ENCODE measurements at places on chromosomes 2 and 18.
A peak's percentile ranks its signal among the peaks of the same experiment; 100 is the strongest.

DNA sequence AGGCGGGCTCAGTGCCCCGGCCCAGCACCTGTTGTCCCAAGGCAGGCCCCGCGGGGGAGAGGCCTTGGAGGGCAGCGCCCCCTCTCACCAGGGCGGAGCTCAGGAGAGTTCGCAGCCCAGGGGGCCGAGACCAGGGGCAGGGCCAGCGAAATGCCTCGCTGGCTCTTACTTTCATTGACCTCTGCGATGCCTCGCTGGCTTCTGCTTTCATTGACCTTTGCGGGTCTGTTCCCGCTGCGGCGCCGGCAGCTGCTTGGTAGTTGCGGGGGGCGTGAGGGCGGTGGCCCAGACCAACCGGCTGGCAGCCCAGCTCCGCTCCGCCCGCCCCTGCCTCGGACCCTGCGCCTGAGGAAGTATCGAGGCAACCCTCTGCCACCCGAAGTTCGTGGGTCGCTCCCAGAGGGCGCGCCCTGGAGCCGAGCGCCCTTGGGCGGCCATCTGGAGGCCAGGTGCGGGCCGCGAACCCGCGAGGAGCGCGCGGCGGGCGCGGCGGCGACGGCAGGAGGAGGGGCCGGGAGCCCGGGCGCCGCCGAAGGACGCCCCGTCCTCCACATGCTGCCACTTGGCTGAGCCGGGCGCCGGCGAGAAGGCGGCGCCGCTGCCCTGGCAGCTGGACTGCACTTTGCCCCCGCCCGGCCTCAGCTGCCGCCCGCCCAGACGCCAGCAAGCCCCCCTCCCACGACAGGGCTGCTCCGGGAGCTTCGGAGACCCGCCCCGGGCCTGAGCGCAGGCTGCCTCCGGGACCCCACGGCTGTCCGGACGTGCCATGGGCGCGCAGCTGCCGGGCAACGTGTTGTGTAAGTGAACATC, 118.0 kb upstream of the MSTN start:
- peak; percentile 67 for DNase-seq

DNA sequence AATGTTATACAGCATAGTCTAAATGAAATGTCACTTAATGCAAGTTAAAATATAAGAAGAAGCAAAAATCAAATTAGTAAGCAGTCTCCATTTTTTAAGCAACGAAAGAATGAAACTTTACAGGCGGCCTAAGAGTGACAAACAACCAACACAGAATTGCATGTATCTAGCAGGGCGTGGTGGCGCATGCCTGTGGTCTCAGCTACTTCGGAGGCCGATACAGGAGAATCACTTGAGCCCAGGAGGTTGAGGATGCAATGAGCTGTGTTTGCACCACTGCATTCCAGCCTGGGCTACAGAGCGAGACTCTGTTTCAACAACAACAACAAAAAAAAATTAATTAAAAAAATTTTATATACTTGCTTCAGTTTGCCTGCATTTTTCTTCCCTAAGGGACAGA, 16.6 kb downstream of the RBMS1 start:
- DNase-seq: no peak

GRCh38 chr2:213544940-213545339, 260.7 kb downstream of the SPAG16 start:
- DNase-seq: no peak

DNA sequence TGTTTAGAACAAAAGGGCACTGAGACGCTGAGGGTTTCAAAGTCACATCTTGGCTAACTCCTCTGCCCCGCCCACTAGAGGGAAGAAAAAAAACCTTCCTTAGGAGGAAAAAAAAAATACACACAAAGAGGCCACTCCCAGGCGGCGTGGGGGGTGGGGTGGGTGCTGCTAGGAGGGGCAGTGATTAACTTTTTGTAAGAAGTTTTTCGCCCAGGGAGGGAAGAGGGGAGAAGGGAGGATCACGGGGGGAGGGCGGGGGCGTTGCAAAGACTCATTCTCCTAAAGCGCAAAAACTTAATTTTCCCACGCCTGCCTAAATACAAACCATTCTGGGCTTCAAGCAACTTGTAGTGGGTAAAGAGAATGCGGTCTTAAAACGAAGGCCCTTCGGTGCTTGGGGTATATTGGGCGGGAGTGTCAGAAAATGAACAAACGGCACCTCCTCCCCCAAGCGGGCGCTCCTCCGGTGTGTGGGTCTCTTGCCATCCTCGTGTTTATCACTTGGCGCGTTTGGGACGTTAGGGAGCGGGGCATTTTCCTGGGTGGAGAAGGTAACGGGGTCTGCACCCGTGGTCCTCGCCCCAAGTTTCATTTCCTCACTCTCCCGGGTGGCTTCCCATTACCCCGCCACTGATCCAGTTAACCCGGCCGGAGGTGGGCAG, 1.7 kb downstream of the CXCR4 start:
- DNase-seq: no peak

DNA sequence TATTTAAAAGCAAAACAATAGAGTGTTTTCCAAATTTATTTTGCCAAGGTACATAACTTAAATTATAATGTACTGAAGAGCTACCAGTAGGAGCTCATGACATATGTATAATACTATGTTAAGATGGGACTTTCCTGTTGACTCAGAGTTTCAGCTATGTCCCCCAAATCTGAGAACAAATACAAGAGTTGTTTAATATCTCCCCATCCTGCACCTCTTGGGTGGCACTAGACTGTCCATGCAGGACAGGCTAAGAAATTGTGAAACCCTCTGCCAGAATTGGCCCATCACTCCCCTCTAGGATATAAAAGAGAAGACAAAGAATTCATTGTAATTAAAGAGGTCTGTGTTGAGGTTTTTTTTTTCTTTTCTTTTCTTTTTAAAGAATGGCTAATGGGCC, 21.7 kb upstream of the CTAGE1 start:
- no peak for DNase-seq

DNA sequence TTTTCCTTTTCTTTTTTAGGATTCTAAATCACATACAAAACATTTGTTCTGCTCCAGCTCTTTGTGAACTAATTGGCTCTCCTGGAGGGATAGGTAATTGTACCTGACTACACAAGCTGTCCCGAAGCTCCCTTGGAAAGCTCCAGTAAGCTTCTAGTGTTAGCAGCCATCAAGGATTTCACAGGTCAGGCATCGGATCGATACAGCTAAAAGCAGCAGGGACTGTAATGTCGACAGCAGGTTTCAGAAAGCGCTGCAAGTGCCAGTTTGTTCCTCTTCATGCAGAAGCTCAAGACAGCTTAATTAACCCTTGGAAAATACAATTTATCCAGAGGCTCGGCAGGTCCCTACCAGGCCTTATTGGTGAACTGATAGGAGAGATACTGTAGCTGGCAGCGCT, 87.2 kb upstream of the VRK2 start:
- no peak for DNase-seq

DNA sequence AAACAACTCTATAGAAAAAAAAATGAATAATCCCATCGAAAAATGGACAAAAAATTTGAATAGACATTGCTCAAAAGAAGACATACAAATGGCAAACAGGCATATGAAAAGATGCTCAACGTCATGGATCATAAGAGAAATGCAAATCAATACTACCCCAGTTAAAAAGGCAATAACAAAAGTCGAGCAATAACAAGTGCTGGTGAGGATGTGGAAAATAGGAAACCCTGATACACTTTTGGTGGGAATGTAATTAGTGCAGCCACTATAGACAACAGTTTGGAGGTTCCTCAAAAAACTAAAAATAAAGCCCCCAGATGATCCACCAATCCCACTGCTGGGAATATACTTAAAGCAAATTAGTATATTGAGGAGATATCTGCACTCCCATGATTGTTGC, 701.5 kb downstream of the NUP35 start:
- no peak for DNase-seq

DNA sequence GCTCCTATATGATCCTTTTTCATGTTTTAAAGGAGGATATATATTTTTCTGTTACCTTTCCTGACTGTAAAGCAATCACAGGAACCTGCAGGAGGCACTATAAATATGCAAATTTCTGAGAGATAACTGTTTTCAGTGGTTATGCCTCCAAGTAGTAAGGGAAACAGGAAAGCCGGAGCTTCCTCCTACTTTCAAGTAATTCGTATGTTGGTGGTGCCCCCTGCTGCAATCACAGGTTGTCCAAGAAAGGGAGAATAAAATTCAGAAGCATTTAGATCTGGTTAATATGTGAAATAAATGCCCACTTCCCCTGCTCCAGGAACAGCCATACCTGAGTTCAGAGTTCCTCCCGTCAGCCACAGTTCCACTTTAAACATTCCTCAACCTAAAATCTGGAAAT, 12.0 kb upstream of the BCL11A start:
- no peak for DNase-seq

GRCh38 chr2:45269149-45269793, 260.0 kb upstream of the SIX2 start:
- DNase-seq: no peak

Data from right atrium auricular region (tissue), 2 donors.